ENCODE measurements at places on chromosomes 7 and 10. TPM values are rescaled to one million over a fixed set of nuclear protein-coding genes. Genes with fewer than 3 reads are reported as not detected.

The ZNF804B gene
- total RNA-seq, result not detected

DNA sequence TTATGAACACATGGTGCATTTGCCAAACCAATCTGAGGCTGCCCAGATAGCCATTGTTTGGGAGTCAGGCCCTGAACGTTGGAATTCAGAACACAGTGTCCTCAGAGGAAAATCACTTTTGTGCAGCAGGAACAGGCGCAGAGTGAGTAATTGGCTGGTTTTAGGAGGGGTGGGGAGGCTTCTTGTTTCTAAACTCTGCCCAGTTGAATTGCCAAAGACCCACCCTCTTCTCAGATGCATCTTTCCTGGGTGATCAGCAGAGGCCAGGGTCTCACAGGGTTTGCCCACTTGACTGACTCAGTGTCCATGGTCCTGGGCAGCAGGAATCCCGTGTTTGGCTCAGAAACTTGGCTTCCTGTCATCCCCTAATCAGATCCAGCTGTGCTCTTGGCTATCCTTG, 24.3 kb downstream of the PRLHR start:
- DNase-seq, result no peak
- peaks cover 19% of the 10 kb centered on the region for H3K27me3 ChIP-seq
- no peak overlapping the region for H3K4me3 ChIP-seq
- peaks cover 4% of the 10 kb centered on the region for H3K4me1 ChIP-seq

DNA sequence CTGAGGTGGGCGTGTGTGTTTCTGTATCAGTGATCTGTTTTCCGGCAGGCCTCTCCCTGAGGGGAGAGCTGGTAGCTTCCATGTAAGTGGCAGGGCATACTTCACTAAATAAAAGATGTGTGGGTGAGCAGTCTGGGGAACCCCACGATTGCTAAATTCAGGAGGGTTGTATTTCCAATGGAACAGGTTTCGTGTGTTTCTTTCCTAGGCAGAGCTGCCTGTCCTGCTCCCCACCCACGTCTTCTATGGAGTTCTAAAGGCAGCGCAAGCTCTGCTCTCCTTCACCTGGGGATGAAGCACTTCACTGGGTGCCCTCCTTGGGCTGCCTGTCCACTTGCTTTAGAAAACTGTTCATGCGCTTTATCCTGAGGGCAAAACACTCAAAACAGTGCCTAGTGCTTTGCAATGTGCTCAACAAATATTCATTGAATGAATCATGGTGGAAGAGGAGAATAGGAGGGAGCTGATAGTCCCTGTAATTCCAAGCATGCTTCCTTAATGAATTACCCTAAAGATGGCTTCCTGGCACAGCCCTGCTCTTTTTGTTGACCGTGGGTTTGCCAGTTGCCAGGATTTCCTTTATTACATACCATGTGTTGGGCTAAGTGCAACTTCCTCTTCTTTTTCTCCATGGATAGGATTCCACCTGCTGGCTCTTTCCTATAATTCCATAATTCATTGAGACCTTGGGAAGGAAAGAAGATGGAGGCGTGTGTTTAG, 50.6 kb upstream of the SRPK2 start:
- H3K4me1 ChIP-seq, result no peaks in the 10 kb centered on the region
- H3K27ac ChIP-seq, result no peak overlapping the region
- no peaks in the 10 kb centered on the region for H3K36me3 ChIP-seq
- no peak overlapping the region for H3K4me3 ChIP-seq

- H3K27me3 ChIP-seq, result no peaks in the 10 kb centered on the region
- H3K4me1 ChIP-seq, result peaks cover 22% of the 10 kb centered on the region
- H3K27ac ChIP-seq, result no peak overlapping the region
These were observed 23.0 kb downstream of the TCF7L2 start for GRCh38 chr10:112973046-112973445.

- DNase-seq, result no peak
- peaks cover 14% of the 10 kb centered on the region for H3K36me3 ChIP-seq
- no peaks in the 10 kb centered on the region for H3K27me3 ChIP-seq
- H3K4me3 ChIP-seq, result no peak overlapping the region
- peaks cover 43% of the 10 kb centered on the region for H3K4me1 ChIP-seq
- peak overlapping the region; percentile 71 for H3K27ac ChIP-seq
These were observed 94.5 kb downstream of the MMRN2 start for GRCh38 chr10:86862786-86863483.

The TRIM50 gene
- total RNA-seq, result 10.9 TPM

GRCh38 chr7:44471850-44472249, 18.6 kb downstream of the NUDCD3 start:
- peaks cover 33% of the 10 kb centered on the region for H3K4me1 ChIP-seq
- no peak overlapping the region for H3K27ac ChIP-seq
- no peaks in the 10 kb centered on the region for H3K27me3 ChIP-seq

GRCh38 chr10:21401196-21401595, 124.3 kb downstream of the SKIDA1 start:
- DNase-seq, result no peak
- peaks cover 6% of the 10 kb centered on the region for H3K4me1 ChIP-seq
- H3K27ac ChIP-seq, result no peak overlapping the region
- no peaks in the 10 kb centered on the region for H3K36me3 ChIP-seq

- H3K36me3 ChIP-seq, result no peaks in the 10 kb centered on the region
- no peak overlapping the region for H3K4me3 ChIP-seq
- no peaks in the 10 kb centered on the region for H3K4me1 ChIP-seq
- no peak for DNase-seq
- no peaks in the 10 kb centered on the region for H3K27me3 ChIP-seq
These were observed 31.1 kb downstream of the ENKUR start for GRCh38 chr10:24984906-24985305.

The FXYD4 gene
- total RNA-seq, result not detected

- peak overlapping the region; percentile 73 for H3K27ac ChIP-seq
- H3K36me3 ChIP-seq, result peaks cover 35% of the 10 kb centered on the region
- no peak overlapping the region for H3K4me3 ChIP-seq
- H3K27me3 ChIP-seq, result no peaks in the 10 kb centered on the region
- H3K4me1 ChIP-seq, result peaks cover 11% of the 10 kb centered on the region
These were observed 43.5 kb downstream of the CLEC2L start for GRCh38 chr7:139566736-139567646.

The CALML5 gene
- not detected for total RNA-seq

DNA sequence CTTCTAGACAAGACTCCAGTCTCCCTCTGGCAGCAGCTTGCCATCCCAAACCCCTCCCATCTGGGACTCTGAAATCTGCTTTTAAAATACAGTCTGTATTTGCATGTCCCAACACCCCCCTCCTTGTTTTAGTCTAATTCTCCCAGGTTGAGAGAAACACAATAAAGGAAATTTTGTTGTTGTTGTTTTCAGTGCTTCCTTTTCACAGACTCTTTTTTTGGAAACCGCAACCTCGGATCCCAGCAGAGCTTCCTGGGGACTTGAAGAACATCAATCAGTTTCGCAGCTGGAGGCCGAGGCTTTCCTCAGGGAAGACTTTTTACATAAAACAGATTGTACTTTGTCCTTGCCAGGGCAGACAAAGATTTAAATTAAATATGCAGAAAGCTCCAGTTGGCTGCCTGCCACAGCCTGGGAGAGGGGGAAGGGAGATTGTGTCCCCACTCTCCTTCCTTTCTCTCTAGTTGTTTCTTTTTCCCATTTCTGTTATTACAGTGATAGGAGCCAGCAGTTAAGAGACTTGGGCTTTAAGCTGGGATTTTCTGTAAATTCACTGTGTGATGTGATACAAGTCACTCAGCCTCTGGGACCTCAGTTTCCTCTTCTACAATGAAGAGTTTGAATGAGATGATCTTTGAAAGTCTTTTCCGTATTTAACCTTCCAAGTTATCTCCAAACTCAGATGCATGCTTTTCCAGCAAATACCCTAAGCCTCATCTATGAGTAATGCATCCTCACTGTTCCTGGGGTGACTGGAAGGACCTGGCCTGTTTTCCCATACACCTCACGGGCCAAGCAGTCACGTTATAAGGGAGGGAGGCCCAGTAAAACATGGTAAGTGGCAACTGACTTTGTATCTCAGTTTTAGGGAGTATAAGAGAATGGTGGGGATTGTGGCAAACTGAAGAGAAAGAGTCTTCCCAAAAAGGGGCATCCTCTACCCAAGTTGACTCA, 192.3 kb downstream of the REEP3 start:
- peak overlapping the region; percentile 63 for H3K27ac ChIP-seq
- H3K4me3 ChIP-seq, result peak overlapping the region; percentile 23
- peaks cover 14% of the 10 kb centered on the region for H3K27me3 ChIP-seq
- no peak for DNase-seq
- H3K4me1 ChIP-seq, result peaks cover 17% of the 10 kb centered on the region

The UMAD1 gene
- 12.8 TPM for total RNA-seq

The TFPI2 gene
- 2.6 TPM for total RNA-seq

- H3K27ac ChIP-seq, result no peak overlapping the region
- no peaks in the 10 kb centered on the region for H3K36me3 ChIP-seq
- peak; percentile 58 for DNase-seq
- H3K4me3 ChIP-seq, result no peak overlapping the region
These were observed 26.5 kb upstream of the NUB1 start for GRCh38 chr7:151315038-151315655.

DNA sequence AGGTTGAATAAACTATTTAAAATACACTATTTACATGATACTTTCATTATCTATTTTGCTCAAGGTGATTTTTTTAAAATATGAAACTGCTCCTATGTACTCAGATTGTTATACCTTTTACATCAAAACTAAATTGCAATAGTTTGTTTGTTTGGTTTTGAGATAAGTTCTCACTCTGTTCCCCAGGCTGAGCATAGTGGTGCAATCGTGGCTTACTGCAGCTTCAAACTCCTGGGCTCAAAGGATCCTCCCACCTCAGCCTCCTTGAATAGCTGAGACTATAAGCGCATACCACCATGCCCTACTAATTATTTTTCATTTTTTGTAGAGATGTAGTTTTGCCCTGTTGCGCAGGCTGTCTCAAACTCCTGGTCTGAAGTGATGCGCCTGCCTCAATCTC, 12.7 kb downstream of the TAS2R60 start:
- H3K27ac ChIP-seq, result no peak overlapping the region
- H3K27me3 ChIP-seq, result no peaks in the 10 kb centered on the region
- no peak overlapping the region for H3K4me3 ChIP-seq
- H3K36me3 ChIP-seq, result no peaks in the 10 kb centered on the region

GRCh38 chr7:4211261-4211660, 470.8 kb upstream of the FOXK1 start:
- no peaks in the 10 kb centered on the region for H3K4me1 ChIP-seq
- no peak for DNase-seq
- no peak overlapping the region for H3K4me3 ChIP-seq
- peaks cover 12% of the 10 kb centered on the region for H3K36me3 ChIP-seq
- H3K27me3 ChIP-seq, result no peaks in the 10 kb centered on the region

- no peak for DNase-seq
These were observed 28.2 kb downstream of the COL1A2 start for GRCh38 chr7:94422827-94423460.

DNA sequence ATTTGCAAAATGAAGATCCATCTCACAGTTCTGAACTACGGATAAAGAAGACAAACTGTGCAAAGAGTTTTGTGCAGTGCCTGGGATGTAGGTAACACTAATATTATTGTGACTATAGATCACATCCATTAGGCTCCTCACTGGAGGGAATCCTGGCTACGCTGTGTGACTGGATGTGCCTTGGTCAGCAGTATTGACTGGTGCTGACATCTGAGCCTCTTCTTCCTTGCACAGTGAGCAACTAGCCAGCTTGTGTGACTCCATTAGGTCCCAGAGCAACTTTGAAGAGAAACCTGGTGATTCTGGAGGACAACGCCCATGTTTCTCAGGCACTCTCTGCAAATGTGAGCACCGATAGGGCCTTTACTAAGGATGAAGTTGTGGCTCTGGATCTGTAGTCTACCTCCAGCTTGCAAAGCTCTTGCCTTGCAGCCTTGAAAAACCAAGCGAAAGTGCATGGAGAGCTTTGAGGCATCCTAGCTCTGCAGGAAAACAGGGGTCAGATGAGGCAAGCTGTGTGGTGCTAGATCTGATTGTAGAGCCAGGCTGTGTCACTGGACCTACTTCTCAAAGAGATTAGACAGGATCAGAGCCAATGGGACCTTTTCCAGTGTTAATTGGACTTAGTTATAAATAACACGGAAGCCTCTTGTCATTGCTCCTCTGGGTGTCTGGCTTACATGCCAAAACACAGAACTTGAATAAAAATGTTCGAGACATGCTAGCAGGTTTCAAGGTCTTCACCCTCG, 303.6 kb upstream of the LYZL1 start:
- no peak overlapping the region for H3K4me3 ChIP-seq
- H3K36me3 ChIP-seq, result no peaks in the 10 kb centered on the region
- no peaks in the 10 kb centered on the region for H3K27me3 ChIP-seq
- no peak overlapping the region for H3K27ac ChIP-seq
- DNase-seq, result no peak

The PNLIP gene
- total RNA-seq, result not detected

DNA sequence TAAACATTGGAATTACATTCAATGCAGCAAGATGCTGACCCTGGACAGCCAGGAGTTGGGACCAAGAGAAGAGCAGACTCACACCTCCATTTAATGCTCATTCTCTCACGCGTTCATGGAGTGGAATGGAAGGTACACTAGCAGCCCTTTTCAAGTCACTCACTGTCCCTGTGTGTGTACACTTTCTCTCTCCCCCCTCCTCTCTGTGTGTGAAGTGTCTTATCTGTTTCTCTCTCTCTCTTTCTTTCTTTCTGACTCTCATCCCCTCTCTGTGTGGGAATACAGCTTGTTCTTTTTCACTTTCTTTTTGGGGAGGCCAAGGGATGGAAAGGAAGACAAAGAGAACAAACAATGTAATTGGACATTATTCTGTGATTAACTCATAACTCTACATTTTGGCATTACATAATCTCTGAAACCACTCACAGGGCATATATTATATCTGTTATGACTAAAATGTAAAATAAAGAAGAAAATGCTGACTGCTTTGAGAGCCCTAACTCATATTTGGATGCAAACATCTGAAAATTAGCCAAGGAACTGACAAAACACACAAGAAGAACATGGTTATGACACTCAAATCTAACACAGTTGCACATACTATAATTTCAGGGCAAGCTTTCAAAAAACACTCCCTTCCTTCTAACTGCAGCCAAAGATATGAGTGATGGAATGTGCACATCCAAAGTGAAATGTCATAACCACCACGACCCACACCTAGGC, 188.8 kb downstream of the PARD3 start:
- no peaks in the 10 kb centered on the region for H3K36me3 ChIP-seq
- H3K4me1 ChIP-seq, result peaks cover 23% of the 10 kb centered on the region
- DNase-seq, result no peak
- no peak overlapping the region for H3K4me3 ChIP-seq
- H3K27me3 ChIP-seq, result no peaks in the 10 kb centered on the region
- H3K27ac ChIP-seq, result no peak overlapping the region

The TLX1 gene
- not detected for total RNA-seq

Data from progenitor cell of endocrine pancreas (in vitro differentiated cells).